ENCODE measurements at places on chromosomes 2 and 18. TPM values are rescaled to one million over a fixed set of nuclear protein-coding genes. Genes with fewer than 3 reads are reported as not detected.

MORN2 gene
- 49.6 TPM for total RNA-seq

TCF23 gene
- total RNA-seq, result not detected

KIAA2012 gene
- not detected for total RNA-seq

GLB1L gene
- 5.0 TPM for total RNA-seq

AGBL5 gene
- total RNA-seq, result 32.7 TPM

Data from A549 treated with RU486 at 1 μM for 4 hours (cell line).